ENCODE measurements at places on chromosomes 2 and 18.

DNA sequence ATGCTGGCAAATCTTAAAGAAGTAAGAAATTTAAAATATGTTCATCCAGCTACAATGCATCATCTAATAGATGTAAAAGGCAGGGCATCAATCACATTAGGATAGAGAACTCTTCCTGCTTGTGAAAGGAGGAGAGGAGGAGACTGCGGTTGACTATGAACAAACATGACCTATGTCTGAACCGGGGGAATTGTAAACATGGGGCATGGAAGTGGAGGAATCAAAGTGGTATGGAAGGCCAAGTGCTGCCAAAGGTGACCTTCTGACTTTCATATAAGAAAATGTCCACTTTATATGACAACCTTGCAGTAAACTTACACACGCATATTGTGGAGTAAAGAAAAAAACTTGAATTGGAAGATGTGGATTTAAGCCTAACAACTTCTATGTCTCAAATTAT, 20.0 kb upstream of the SLC8A1 start:
- no peak for DNase-seq

DNA sequence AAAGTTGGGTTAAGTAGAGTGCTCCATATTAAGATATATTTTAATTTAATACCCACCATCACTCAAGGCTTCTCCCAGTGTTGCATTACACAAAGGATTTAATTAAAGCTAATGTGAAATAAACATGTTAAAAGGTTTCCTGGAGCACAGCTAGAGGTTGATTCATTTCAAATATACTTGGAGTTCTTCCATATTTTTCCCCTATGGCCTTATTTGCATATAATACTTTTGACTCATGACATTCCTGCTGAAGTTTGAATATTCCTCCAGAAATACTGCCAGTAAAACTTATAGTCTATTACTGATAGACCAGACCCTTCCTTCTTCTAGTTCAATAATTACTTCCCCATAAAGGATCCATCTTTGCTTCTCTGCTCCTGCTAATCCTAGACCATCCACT, 227.5 kb downstream of the GULP1 start:
- DNase-seq = no peak

DNA sequence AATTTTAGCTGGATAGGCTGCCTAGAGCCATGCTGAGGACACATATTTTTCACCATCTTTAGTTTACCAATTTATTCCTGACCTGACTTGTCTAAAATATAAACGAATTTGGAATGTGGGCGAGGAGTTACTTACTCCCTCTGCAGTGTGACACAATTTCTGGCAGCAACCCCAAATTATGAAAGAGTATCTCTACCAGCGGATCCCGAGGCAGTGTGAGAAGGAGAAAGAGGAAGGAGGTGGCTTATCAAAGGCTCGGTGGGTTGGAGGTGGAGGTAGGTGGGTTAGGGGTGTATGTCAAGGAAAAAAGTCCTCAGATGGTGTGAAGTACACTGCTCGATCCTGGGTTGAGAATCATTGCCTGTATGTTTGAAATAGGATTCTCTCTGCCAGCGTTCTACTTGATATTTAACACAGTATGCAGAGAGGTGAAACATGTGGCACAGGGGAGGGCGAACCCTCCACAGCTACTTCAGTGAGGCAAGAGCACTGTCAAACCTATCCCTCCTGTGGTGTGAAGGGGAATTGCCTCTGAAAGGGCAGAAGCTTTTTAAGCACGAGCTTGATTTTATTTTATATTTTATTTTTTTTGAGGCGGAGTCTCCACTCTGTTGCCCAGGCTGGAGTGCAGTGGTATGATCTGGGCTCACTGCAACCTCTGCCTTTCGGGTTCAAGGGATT, 76.0 kb downstream of the RFTN2 start:
- DNase-seq = no peak

DNA sequence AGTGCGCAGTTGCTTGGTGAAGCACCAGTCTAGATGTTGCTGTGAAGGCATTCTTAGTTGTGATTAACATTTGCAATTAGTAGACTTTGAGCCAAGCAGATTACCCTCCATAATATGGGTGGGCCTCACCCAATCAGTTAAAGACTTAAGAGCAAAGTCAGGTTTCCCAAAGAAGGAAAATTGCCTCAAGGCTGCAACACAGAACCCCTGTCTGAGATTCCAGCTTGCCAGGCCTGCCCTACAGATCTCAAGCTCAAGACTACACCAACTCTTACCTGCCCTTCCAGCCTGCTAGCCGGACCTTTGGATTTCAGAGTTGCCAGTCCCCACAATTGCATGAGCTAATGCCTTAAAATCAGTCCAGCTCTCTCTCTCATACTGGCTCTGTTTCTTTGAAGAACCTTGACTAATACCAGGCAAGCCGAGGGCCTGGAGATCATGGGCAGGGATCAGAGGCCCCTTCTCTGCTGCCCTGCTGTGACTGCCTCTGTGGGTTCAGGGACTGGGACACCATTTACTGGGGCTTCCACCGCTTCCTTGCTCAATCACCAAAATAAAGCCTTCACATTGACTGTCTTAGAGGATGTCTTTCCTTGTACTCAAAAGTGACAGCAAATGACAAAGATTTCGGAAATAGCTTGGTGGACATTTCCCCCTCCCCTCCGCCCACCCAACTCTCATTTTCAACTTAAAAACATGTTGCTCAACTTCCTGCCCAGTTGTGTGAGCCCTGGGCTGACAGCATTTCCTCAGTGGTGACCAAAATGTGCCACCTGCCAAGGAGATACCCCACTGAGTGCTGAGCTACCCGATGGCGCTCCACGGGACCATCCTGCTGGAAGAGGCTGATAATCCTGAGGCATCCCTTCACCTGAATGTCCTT, 86.7 kb downstream of the GALNT14 start:
- no peak for DNase-seq

DNA sequence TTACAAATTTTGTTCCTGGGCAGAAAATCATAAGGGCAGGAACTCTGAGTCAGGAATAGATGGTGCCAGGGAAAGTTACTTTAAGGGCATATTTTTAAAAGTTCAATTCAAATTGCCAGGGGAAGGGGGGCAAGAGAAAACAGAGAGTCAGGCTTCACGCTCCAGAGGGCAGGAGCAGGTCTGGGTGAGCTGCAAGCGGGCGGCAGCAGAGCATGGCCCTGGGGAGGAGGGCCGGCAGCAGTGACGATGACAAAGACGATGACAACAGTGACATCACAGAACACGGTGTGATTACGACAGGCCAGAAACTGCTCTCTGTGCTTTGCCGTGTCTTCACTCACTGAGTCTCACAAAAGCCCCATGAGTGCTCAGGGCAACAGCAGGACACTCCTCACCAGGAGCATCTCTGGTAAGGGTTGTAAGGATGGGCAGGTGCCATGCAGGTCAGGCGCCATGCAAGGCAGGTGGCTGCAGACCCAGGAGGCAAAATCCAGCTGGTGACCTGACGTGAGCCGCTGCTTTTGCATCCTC, 23.3 kb downstream of the CHST10 start:
- no peak for DNase-seq

GRCh38 chr2:23587341-23587880, 202.4 kb downstream of the KLHL29 start:
- no peak for DNase-seq

DNA sequence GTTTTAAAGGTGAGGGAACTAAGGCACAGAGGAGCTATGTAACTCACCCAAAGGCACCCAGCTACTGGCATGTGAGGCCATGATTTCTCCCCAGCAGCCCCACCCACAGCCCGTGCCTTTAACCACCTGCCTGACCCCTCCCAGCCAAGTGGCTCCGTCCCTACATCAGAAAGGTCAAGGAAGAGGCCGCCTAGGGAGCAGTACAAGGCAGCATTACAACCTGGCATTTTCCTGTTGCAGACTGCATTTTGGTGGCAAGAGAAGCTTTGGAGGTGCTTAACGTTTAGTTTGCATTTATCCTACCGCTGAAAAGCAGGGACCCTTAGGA, 17.5 kb downstream of the STEAP3 start:
- no peak for DNase-seq

- no peak for DNase-seq
These were observed 78.8 kb upstream of the IGFBP5 start for GRCh38 chr2:216774180-216774579.

- no peak for DNase-seq
These were observed 326.2 kb downstream of the PDE11A start for GRCh38 chr2:177746358-177746757.

GRCh38 chr2:110871637-110872036, 139.3 kb downstream of the ACOXL start:
- DNase-seq = no peak
